ENCODE measurements at places on chromosomes 7 and 10.

DNA sequence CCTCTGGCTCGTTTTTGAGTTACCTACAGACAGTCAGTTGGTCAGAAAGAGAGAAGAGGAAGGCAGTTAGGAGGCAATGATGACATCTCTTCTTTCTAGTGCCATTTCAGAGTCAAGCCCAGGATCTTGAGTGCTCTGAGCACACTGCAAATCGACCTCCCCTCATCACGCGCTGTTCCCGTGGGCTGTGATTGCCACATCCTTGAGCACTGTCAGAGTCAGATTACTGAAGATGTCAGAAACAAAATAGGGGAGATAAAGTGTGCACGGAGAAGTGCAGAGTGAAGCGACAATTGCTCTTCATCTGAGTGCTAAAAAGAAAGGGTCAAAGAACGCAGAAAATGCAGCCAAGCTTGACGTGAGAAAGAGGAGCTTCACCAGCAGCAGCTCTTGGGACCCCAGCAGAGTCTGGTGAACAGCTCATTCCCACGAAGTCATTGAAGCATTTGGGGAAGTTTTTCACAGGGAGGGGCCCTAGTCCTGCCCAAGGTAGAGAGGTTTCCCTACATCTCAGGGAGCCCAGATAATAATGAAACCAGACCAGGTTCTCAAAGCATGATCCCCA lies 661.7 kb upstream of the AUTS2 start:
- DNase-seq = peak; percentile 76

DNA sequence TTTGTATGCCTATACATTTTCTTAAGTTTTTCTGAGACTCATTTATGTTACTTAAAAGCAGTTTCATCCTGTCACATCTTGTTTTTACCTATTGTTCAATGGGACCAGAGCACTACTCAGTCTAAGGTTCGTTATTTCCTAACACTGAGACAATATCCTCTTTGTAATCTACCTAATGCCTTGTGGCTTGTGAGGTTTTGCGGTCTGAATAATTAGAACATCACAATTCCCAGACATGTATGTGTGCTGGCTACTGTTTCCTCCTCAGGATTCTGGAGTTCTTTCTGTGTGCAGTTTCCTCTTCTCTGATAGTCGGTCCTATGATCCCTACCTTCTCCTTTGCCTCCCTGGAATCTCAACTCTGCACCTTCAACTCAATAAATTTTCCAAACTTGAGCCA lies 620.2 kb downstream of the ANKRD7 start:
- no peak for DNase-seq

- peak; percentile 30 for DNase-seq
Measured at GRCh38 chr10:17644485-17644943, 563 bp downstream of the STAM start.

DNA sequence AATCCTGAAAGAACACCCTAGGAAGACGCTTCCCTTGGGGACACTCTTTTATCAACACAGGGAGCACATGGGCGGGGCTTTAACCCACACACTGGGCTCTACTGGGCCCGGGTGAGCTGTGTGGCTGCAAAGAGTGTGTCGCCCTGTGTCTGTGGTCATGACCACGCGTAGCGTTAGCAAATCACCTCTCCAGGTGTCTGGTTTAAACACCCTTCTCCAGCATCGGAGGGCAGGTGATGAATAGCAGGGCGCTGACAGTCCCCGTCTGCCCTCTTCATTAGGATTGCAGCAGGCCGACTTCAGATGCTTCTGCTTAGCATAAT lies 127.7 kb downstream of the ADARB2 start:
- DNase-seq = peak; percentile 65

GRCh38 chr10:111822661-111823060 lies 360.9 kb downstream of the GPAM start:
- DNase-seq = no peak
